ENCODE measurements at places on chromosomes 1 and 21. TPM values are rescaled to one million over a fixed set of nuclear protein-coding genes. Genes with fewer than 3 reads are reported as not detected.

The CA6 gene
- not detected for total RNA-seq

The EPS8L3 gene
- not detected for total RNA-seq

The SYCP1 gene
- total RNA-seq: not detected

The HSD3B1 gene
- not detected for total RNA-seq

The TMEM269 gene
- under 0.01 TPM for total RNA-seq

The CFAP107 gene
- not detected for total RNA-seq

The LUZP1 gene
- total RNA-seq: 18.9 TPM

The ASTN1 gene
- not detected for total RNA-seq

The CD34 gene
- 0.14 TPM for total RNA-seq

The SELL gene
- total RNA-seq: 0.09 TPM

The TBCE gene
- total RNA-seq: 19.5 TPM

The CFAP45 gene
- 0.85 TPM for total RNA-seq

The CLSTN1 gene
- total RNA-seq: 130 TPM

The JAM2 gene
- 6.9 TPM for total RNA-seq

The SLC6A9 gene
- total RNA-seq: 11.4 TPM

The GPR153 gene
- 4.9 TPM for total RNA-seq

The WDR64 gene
- total RNA-seq: not detected

The OR2W3 gene
- not detected for total RNA-seq

The HSF2BP gene
- total RNA-seq: 1.7 TPM

The STX12 gene
- 46.2 TPM for total RNA-seq

The XCL1 gene
- total RNA-seq: not detected

The CRNN gene
- not detected for total RNA-seq

The BCL2L15 gene
- 0.09 TPM for total RNA-seq

The NCMAP gene
- total RNA-seq: not detected

The GPA33 gene
- not detected for total RNA-seq

The TLR5 gene
- total RNA-seq: under 0.01 TPM

The TCEA3 gene
- 19.6 TPM for total RNA-seq

The SLAMF7 gene
- not detected for total RNA-seq

The KRTAP21-2 gene
- total RNA-seq: not detected

The GNPAT gene
- total RNA-seq: 42.7 TPM

The TEDDM1 gene
- total RNA-seq: not detected

The SLC9C2 gene
- not detected for total RNA-seq

The BMP8B gene
- total RNA-seq: not detected

The PARP1 gene
- total RNA-seq: 72.7 TPM

The ACP6 gene
- 3.4 TPM for total RNA-seq

The C1orf232 gene
- not detected for total RNA-seq

The PLCH2 gene
- total RNA-seq: 0.14 TPM

The CRYBG2 gene
- under 0.01 TPM for total RNA-seq

The MEX3A gene
- 1.6 TPM for total RNA-seq

The OR2L5 gene
- total RNA-seq: not detected

The TAS1R1 gene
- total RNA-seq: not detected

The DAB1 gene
- total RNA-seq: 0.46 TPM

The FCAMR gene
- total RNA-seq: not detected

Measured in smooth muscle cell of bladder (primary cell).